ENCODE measurements at places on chromosomes 12 and 14.

DNA sequence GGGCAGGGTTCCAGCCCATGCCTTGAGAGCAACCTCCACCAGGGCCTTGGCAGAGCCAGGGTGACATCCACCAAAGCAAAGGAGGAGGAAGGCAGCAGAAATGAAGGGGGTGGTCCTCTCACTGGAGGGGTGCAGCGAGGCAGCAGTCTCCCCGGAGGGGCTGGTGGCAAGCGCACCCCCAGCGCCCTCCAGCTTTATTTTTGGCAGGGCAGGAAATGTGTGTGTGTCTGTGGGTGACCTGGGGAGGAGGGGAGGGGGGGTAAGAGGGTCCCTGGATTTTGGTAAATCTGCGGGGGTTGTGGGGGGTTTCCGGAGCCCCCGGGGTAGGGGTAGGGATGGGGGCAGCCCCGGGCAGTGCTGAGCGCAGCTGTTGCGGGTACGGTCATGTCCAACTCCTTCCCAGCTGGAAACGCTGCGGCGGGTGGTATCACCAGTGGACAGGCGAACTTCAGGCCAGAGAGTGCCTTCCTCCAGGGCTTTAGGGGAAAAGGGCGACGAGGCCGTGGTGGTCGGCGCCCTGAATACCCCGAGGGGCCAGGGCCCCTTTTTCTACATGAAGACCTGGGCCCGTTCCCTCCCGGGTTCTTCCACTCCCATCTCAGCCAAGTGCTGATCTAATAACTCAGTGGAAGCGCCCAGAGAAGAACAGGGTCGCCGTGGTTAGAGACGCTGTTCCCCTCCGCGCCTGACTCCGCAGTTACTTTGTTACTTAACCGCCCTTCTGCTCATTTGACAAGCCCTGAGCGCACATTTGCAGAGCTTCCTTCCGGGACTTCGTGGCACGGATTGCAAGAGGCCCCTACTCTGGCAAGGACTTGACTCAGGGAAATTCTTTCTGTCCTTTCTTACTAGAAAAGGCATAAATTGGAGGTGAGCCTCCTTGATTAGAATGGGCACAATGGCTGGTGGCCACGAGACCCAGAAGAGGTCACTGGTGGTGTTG, 55.2 kb downstream of the FOS start:
- DNase-seq, result peak; percentile 14

DNA sequence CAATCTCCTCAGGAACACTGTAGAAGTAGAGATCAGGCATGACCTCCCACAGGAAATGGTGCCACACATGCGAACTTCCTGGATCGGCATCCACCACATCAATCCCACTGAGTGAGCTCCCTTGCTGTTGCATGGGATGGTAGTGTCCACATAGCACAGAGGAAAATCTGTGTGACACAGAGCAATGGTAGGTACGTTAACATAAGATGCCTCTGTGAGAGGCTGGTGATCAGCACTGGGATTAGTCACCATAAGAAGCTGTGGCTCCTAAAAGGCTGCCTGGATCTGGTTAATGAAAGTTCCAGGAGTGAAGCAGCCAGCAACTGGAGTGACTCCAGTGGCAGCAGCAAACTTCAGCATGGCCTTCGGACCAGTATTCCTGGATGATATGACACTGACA, 21.8 kb downstream of the WDHD1 start:
- DNase-seq, result no peak

GRCh38 chr12:2336409-2336829, 283.6 kb downstream of the CACNA1C start:
- DNase-seq, result no peak

DNA sequence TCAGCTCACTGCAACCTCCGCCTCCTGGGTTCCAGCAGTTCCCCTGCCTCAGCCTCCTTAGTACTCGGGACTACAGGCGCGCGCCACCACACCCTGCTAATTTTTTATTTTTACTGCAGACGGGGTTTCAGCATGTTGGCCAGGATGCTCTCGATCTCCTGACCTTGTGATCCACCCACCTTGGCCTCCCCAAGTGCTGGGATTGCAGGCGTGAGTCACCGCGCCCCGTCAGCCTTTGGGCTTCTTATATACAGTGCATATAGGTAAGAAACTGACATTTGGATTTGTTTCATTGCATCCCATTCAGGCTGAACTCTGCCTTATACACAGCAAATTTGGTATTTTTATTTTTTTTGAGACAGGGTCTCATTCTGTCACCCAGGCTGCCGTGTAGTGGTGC, 176.8 kb downstream of the ERC1 start:
- no peak for DNase-seq

DNA sequence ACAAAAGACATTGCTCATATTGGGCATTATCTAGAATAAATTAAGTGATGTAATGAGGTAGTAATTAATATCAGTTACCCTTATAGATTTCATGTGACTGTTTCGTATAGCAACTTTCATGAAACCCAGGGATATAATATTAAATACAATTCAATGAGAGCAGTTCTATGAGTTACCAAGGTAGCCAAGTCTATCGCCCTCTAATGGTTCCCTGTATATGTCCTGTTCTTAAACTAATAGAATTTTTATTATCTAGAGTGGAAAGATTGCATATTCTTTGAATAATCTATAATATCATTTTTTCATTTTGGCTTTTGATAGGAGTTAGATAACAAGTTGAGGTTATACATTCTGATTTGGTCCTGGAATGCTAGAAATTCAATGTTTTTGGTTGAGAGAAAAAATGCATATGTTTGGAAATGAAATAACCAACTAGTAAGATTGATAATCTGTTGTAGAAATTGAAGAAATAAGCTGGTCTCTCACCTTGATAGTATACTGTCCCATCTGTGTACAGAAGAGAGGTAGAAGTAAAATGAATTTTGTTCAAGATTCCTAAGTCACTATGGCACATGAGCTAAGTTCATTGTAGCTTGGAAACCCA, 59.7 kb downstream of the SCFD1 start:
- DNase-seq, result no peak

DNA sequence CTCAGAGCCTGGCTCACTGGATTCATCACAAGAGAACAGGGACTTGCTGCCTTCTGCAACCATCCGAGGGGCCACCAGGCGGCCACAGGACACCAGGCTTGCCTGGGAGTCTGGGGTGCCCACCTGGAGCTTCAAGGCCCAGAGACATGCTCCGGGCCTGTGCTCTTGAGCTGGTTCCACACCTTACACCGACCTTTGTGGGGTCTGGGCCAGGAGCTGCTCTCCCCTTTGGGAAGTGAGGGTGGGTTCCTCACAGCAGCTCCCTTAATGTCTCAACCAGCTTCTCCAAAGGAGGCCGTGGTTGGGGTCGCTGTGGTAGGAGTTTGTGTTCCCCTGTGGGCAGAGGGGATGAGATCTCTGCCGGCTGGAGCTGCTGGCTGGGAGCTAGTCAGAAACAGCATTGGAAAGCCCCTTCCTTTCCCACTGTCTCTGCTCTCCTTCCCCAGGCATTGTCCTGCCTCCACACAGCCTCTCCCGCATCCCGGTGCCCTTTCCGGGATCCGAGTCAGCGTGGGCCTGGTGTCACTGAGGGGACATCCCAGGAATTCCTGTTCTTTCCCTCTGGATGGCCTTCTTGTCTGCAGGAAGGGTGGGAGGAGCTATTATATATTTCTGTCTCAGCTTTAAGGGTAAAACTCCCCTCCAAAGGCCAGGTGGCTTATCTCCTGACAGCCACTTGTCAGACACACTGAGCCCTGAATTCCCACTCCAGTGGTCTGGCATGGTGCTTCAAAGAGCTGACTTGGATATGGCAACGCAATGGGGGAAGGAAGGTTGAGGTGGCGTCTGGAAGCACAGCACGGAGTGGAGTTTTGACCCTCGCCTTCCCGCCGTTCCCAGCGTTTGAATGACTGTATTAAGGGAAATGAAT, 5.1 kb upstream of the PAPLN start:
- DNase-seq, result no peak

GRCh38 chr14:39219075-39219499, 14.6 kb upstream of the MIA2 start:
- DNase-seq, result no peak

- no peak for DNase-seq
These were observed 70.3 kb downstream of the TBX5 start for GRCh38 chr12:114335607-114336006.

DNA sequence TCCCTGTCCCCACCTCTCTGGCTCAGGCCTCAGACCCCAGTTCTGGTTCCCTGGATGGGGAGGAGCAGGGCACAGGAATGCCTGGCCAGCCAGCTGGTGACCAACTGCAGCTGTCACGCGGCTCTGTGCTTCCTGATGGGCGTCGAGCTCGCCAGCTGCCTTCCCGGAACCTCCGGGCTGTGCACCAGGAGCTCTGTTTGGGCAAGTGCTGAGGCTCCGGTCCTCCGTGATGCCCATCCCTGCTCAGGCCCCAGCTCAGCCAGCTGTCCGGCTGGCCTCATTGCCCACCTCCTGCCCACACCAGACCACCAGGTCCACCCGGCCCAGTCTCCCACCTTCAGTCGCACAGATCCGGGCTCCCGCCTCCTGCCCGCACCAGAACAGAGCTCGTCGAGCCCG, 4.8 kb downstream of the IFFO1 start:
- no peak for DNase-seq

DNA sequence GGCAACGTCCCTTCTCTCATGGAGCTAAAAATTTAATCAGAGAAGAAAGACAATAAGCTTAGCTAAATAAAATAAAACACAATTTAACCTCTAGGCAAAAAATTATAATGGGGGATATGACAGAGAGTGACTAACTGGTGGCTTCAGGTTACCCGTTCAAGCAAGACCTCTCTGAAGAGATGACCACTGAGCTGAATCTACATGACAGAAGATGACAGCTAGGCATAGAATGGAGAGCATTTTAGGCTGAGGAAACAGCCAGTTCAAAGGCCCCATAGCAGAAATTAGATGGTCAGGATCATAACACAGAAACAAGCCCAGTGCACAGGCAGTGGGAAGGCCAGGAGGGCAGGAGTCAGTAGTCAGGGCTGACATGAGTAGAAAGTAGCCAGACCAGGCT, 1094.3 kb downstream of the VRK1 start:
- no peak for DNase-seq

GRCh38 chr12:19482551-19483109, 43.3 kb downstream of the AEBP2 start:
- DNase-seq, result peak; percentile 6

GRCh38 chr14:61188978-61189808, 91.9 kb downstream of the TMEM30B start:
- no peak for DNase-seq

- DNase-seq, result no peak
These were observed 45.9 kb upstream of the BDKRB2 start for GRCh38 chr14:96158735-96159134.

DNA sequence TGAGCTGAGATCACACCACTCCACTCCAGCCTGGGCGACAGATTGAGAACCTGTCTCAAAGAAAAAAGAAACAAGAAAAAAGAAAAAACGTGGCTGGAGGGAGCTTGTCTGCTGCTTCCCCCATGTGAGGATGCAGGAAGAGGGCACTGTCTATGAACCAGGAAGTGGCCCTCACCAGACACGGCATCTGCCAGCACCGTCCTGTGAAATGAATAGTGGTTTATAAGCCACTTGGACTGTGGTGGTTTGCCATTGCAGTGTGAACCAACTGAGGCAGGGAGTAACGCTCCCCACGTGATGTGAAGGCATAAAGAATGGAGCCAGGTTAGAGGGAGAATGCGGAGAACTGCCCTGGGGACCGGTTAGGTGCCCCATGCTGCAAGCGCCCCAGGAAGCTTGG, 4.5 kb upstream of the BRF1 start:
- DNase-seq, result no peak

GRCh38 chr12:74791365-74791764, 253.7 kb downstream of the ATXN7L3B start:
- DNase-seq, result no peak

DNA sequence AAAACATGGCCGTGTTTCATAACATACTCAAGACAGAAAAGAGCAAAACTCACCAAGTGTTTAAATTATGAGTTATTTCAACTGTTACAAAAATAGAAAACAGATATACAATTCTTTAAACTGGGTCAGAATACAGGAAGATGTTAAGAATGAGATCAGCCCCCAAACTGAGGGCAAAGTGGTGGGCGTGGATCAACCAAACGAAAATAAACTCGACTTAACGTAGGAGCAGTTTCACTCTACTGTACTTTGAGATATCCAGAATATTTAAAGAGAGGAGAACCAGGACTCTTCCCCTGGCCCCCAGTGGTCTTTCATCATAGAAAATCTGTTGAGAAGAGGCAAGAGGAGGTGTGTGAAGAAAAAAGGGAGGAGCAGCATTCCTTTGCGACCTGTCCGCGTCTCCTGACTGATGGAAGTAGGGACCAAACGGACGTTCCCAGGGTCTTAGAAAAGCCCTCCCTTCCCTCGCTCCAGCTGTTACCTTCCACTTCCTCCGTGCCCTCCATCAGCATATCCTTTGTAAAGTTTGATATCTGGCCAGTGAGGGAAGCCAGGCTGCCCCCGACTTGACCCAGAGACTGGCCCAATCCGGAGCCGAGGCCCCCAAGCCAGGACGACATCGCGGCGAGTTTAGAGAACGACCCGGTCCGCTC, 668 bp downstream of the TRIP11 start:
- DNase-seq, result no peak

- no peak for DNase-seq
These were observed 8.4 kb downstream of the PRKAG1 start for GRCh38 chr12:49010092-49010668.

- DNase-seq, result no peak
These were observed 7.7 kb upstream of the PPP1R13B start for GRCh38 chr14:103854822-103855733.

DNA sequence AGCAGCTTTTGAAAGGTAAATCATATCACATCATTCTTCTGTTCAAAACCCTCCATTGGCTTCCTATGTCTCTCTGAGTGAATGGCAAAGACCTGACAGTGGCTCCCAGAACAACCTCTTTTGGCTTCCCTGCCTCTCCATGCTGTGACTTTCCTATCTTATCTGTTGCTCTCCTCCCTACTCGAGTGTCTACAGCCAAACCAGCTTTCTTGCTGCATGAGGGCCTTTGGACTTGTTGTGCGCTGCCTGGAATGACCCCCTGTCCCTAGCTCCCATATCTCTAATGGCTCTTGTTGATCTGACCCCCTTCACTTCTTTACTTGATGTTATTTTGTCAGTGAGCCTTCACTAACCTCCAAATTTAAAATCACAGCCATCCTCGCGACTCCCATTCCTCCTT, 2.5 kb downstream of the SYNE2 start:
- no peak for DNase-seq

DNA sequence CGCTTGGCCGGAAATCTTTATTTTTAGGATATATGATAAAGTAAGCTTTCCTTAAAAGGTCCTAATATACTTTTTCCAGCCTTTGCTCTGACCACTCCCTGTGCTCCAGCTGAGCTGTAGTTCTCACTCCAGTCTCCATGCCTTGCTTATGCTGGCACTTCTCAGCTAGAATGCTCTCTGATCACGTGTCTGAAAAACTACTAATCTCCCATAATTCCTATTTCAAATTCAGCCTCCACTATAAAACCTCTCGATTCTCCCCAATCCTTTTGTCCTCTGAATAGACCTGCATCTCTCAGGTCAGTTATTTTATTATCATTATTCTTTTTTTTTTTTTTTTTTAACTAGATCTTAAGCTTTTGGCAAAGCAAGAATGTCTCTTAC, 3.7 kb downstream of the BIN2 start:
- no peak for DNase-seq

- DNase-seq, result no peak
These were observed 26.1 kb upstream of the ETV6 start for GRCh38 chr12:11623382-11623781.

Data from stimulated activated CD8-positive, alpha-beta memory T cell treated with anti-CD3 and anti-CD28 coated beads, Interleukin-4, amount 100 ng/mL, for 1 hour (primary cell).